ENCODE measurements at places on chromosomes 5 and 9.

DNA sequence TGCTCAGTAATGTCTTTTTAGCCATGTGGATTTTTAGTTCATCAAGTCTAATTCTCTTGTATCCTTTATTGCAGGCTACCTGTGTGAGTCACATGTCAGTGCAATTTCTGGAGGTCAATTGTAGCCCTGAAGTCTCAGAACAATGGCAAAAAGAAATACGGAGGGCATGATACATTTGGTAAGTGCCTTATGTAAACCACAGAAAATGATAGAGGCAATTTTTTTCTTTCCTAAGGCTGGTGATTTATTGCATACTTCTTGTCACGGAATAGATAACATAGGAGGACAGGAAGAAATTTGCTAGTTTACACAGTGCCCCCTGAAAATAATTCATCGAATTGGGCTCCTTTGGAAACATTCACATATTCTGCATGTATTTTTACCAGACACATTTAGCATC, 235.9 kb downstream of the DMRTA1 start:
- no peak for DNase-seq

DNA sequence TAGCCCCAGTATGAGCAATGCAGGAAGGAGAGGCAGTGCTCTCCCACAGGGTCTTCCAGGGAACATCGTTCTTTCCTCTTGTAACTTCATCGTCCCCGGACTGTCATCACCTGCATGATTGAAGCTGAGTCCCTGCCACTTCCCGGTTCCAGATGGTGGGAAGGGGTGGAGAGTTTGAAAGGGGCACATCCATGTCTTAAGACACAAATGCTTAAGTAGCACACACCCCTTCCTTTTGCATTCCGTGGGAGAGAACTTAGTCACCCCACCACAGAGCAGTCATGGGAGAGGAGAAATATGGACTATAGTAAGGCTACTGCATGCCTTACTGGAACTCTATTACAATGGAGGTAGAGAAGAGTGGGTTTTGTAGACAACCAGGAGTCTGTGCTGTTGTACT, 165.3 kb upstream of the GAS1 start:
- no peak for DNase-seq

GRCh38 chr5:103019804-103020203, 100.1 kb downstream of the GIN1 start:
- no peak for DNase-seq

- DNase-seq: no peak
Observed at GRCh38 chr9:89278997-89279739, 31.8 kb upstream of the CKS2 start.

GRCh38 chr5:19917588-19918122, 70.3 kb downstream of the CDH18 start:
- DNase-seq: no peak

DNA sequence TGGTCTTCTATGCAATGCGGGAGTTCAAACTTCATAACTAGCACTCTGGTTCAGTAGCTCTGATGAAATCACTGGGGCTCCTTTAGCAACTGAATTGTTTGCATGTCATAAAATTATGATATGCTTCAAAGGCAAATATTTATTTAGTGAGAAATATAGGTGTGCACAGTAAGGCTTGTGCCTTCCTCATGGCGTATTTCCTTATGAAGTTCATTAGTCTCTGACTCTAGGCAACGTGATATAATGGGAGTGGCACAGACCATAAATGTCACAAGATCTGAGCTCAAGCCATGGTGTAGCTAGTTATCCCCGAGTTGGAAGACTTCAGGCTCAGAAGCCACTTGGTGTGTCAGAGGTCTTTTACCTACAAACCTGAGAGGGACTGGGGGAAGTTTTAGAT, 35.5 kb downstream of the PIP5K1B start:
- peak; percentile 6 for DNase-seq

DNA sequence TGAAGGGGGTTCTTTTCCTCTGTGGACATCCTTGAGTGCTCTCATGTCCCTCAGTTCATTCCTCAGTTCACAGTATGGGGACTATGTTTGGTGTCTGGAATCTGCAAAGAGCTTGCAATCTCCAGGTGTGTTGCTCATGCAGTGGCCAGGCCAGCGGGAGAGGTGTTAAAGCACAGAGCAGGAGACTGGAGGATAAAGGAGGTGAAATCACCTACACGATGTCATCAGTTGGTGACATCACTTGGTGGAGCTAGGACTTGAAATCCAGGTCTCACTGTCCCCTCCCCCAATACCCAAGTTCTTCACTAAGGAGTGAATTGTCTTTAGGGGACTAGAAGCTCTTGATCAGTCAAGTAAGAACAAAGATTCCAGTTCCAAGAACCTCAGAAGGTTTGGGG, 197.3 kb upstream of the ZNF618 start:
- DNase-seq: no peak

- no peak for DNase-seq
Observed at GRCh38 chr5:25618821-25619220, 974.0 kb upstream of the CDH10 start.

All from prostate gland (tissue), 2 donors.